ENCODE measurements at places on chromosomes 12 and 14.

GRCh38 chr12:57523706-57524614, 1.3 kb downstream of the MBD6 start:
- no peak for DNase-seq

DNA sequence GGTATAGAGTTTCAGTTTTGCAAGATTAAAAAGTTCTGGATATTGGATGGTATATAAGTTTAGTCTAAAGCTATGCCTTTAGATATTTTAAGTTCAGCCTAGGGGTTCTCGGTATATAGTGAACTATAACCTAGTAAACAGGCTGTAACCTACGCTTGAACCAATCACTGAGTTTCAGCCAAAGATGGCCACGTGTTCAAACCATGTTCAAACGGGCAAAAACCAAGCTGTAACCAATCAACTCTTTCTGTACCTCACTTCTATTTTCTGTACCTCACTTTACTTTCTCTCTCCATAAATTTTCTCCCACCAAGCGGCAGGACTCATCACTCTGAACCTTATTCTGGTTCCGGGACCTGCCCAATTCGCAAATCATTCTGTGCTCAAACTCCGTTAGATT, 1.4 kb downstream of the TMBIM4 start:
- no peak for DNase-seq

GRCh38 chr14:74568911-74569310, 43.1 kb downstream of the LTBP2 start:
- DNase-seq, result no peak

GRCh38 chr12:46264057-46264456, 4.8 kb downstream of the SLC38A1 start:
- no peak for DNase-seq

DNA sequence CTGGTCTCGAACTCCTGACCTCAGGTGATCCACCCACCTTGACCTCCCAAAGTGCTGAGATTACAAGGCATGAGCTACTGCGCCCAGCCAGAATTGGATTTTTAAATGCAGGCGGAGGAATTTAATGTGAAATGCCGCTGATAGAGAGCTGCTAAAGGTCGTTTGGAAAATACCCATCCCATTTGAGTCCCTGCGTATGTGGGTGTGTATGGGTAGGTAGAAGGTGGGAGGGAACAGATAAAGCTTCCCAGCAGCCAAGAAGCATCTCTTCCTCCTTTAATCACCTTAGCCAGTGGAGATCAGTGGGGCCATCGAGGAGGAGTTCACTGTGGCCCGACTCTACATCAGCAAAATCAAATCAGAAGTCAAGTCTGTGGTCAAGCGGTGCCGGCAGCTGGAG, 16.2 kb upstream of the PIP4K2C start:
- DNase-seq, result no peak

Measured in NCI-H1105 (cell line).